ENCODE measurements at places on chromosomes 7 and 10.

DNA sequence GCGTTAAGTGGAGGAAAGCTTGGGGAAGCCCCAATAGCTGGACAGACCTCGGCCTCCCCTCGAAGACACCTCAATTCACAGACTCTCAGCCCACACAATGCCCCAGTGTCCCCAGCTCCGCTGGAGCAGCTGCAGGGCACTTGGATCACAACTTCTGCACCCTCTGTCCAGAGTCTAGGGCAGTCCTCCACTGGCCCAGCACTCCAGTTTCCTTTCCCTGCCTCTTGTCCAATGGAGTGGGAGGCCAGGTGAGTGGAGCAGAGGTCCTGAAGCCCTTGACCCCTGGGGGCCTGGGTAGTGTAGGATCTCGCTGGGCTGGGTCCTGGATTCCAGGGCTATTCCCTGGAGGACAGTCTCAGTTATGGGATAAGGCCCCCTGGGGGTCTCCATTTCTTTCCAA, 11.9 kb downstream of the SFRP5 start:
- DNase-seq, result no peak

DNA sequence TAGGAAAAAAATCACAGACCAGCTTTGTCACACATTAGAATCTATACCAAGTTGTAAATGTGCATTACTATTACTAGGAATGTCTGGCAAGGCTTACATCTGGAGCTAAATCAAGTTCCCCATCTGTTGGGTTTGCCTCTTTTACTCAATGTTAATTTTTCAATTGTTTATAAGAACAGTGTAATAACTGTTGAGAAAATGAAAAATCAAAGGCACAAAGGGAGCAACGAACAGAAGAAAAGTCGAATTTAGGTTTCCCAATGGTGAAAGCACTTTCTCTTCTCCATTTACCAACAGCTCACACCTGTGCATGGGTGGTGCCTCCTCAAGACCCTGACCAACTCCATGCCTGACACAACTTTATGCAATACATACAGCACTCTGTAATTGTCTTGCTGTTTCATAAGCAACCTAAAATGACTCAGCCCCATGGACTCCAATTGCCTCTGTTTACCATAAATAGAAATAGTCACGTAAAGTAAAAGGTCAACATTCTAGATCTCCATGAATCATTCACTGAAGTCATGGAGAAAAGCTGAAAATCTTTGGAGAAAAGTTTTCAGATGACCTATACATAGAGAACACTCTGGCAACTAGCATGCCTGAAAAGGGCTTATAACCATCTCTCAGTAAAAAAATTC, 95.5 kb upstream of the KCNIP2 start:
- DNase-seq, result no peak

GRCh38 chr10:6153845-6154244, 48.9 kb upstream of the PFKFB3 start:
- no peak for DNase-seq

- no peak for DNase-seq
Measured at GRCh38 chr7:149811221-149811620, 27.0 kb upstream of the ZNF862 start.

- peak; percentile 34 for DNase-seq
Measured at GRCh38 chr7:105876964-105877601, 684 bp upstream of the ATXN7L1 start.

GRCh38 chr10:76022366-76022765, 590.9 kb downstream of the LRMDA start:
- no peak for DNase-seq

DNA sequence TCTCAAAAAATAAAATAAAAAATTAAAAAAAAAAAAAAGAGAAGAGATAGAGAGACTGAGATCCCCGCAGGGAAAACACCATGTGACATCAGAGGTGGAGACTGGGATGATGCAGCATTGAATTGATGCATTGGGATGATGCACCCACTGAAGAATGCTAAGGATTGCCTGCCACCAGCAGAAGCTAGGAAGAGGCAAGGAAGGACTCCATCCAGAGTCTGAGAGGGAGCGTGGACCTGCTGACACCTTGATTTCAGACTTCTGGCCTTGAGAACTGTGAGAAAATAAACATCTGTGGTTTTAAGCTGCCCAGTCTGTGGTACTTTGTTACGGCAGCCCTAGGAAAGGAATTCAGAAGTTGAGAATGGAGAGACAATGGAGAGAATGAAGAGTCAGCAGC, 89.8 kb upstream of the PRPS1L1 start:
- no peak for DNase-seq

DNA sequence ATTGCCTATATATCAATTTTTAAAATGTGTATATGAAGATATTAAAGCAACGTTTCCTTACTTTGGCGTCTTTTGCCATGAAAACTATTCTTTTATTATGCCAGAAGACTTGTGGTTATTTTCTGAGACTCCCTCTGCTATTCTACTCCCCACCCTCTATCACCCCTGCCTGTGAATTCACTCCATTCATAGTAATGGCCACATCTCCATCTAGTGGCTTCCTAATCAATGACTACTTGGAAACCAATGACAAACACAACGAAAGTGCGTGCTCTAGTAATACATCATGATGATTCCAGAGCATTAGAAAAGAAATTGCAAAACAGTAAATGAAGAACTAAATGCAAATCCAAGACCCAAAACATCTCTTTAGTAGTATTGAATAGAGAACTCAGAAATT, 186.7 kb upstream of the HGF start:
- no peak for DNase-seq

- DNase-seq, result no peak
Measured at GRCh38 chr7:82017334-82017943, 247.6 kb upstream of the HGF start.

DNA sequence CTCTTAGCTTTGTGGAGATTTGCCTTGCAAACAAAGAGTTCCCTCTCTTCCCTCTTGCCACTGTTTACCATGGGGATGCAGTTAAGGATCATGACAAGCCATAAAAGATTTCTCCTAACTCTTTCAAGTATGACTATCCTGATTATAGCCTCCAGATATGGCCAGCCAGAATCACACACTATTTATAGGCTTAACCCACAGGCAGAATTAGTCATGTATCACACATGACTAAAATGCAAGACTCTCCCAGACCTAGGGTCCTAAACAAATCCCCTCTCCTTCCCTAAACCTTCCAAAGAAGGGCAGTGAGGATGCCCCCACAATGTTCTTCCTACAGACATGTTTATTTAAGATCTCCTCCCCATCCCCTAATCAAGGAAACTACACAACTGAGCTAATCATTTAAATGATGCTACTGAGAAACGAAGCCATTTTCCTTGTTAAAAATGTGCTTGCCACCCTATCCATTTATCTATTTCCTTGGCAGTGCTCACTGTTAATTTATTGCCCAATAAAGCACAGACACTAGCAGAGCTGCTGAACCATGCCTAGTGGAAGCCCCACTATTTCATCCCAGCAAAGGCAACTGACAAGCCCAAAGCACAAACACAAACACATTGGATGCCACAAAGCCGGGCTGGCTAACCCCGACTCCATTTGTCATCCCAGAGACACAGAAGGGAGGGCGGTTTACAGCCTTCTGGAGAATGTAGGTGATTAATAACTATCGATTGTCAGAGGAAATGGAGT, 363.4 kb downstream of the KCNMA1 start:
- no peak for DNase-seq

DNA sequence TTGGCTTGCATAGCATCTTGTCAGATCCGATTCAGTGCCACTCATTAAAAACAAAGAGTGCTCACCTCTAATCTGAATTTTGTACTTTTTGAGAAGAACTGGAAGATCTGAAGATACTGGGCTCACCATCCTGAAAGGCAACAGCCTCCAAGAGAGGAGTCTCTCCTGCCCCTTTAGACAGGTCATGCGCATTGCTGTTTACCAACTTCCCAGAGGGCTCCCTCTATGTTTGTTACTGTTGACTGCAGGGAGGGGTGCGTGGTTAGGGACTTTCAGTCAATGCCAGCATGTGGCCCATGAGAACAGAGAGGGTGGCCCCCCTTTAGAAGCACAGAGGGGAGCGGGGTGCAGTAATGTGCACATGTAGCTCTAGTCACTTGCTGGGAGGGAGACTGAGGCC, 33.2 kb upstream of the CABCOCO1 start:
- DNase-seq, result no peak

DNA sequence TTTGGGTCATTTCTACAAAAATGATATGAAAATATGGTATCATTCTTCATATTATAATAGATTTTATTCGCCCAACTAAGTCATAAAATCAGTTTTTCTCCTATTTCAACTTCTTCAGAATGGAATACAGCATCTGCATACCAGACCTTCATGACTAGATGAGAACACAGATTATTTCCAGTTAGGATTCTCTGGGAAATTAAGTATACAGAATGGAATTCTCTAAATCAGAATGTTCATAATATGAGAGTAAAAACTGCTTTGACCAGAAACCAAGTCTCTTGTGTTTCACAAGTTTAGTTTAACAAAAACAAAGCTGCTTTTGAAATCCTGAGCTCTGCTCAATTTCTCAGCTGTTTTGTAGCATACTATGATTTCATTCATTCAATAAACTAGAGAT, 160.3 kb upstream of the SEMA3A start:
- no peak for DNase-seq

- no peak for DNase-seq
Measured at GRCh38 chr10:24731942-24732341, 8.3 kb upstream of the ARHGAP21 start.

DNA sequence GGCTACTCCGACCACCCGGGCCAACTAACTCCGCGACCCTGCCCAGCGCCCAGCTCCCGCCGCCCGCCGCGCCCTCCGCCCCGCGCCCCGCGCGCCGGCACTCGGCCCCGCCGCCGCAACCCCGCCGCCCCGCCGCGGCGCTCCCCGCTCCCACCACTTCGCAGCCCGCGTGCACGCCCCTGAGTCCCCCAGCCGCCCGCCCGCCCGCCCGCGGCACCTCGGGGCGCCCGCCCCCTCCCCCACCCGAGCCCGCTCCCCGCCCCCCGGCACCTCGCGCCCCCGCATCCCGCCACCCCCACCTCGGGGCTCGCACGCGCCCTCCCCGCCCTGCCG, 598 bp downstream of the JAZF1 start:
- DNase-seq, result no peak

GRCh38 chr7:28980451-28981160, 22.5 kb upstream of the TRIL start:
- no peak for DNase-seq

DNA sequence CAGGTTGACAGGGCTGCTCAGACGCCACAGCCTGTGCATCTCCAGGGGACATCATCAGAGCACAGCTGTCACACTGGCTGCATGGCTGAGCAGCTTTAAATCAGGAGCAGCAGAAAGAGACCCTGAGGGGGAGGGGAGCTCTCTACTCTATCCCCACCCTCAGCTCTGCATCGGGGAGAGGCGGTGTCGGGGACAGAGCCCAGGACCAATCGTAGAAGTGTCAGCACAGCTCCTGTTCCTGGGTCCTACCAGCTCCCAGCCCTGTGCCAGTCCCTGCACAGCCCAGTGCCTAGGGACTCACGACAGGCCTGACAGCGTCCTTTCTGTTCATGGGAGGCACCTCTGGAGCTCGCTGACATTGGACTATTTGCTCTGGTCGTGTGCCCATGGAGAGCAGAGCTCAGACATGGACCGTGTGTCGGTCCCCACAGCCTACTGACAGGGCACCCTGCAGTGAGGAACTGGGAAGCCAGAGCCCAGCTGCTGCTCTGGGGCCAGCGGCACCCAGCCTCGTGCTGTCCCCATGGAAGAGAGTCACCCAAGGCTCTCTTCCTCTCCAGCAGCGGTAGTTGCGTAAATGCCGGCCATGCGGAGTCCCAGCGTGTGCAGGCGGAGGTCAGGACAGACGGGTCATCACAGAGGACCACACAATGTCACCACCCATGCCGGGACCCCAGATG, 20.4 kb upstream of the ANTXRL start:
- no peak for DNase-seq

- no peak for DNase-seq
Measured at GRCh38 chr10:43945908-43946307, 297.2 kb upstream of the ZNF32 start.

- DNase-seq, result no peak
Measured at GRCh38 chr7:143434660-143435059, 8.6 kb upstream of the TAS2R60 start.

- no peak for DNase-seq
Measured at GRCh38 chr7:157466867-157467261, 130.1 kb downstream of the DNAJB6 start.

GRCh38 chr7:128217030-128217805, 23.9 kb upstream of the LEP start:
- DNase-seq, result no peak

GRCh38 chr10:129869596-129870473, 94.2 kb downstream of the EBF3 start:
- no peak for DNase-seq

GRCh38 chr7:40205992-40206391, 71.2 kb downstream of the SUGCT start:
- no peak for DNase-seq

GRCh38 chr10:102394801-102395399, 605 bp upstream of the NFKB2 start:
- no peak for DNase-seq

GRCh38 chr7:38374507-38374906, 101.1 kb upstream of the TARP start:
- DNase-seq, result peak; percentile 74

DNA sequence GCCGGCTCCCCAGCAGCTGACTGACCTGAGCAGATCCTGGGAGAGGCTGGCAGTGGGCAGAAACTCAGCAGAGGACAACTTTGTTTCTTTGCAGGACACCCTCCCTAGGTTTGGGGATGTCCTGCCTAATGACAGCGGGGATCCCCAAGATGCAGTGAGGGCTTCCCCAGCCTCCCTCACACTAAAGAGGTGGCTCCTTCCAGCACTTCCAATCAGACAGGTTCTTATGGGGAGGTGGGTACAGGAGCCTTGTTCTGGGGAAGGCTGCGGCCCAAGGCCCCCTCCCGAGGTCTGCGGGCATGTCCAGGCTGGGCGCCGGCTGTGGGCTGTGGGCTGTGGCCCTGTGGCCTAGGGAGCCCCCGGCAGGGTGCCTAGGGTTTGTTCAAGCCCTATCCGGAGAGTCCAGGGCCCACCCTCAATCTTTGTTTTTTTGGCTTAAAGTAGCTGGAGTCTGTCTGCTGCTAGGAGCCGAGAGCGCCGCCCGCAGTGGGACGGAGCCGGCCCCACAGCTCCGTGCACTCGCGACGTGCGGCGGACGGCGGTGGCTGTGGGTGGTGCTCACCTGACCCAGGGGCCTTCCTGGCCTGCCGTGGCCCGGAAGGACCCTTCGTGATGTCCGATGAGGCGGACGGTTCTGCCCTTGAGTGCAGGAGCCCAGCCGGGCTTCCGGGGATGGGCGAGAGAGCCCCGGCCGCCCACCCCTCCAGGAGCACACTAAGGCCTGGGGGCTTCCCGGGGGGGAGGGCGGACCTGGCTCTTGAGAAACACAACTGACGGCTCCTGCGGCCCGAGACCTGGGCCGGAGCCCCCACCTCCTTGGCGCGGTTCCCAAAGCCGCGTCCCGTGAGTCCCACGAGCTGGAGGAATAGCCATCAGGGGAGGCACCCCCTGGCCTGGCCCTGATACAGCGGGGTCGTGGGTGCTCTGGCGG, 57.2 kb downstream of the PDGFA start:
- DNase-seq, result no peak

DNA sequence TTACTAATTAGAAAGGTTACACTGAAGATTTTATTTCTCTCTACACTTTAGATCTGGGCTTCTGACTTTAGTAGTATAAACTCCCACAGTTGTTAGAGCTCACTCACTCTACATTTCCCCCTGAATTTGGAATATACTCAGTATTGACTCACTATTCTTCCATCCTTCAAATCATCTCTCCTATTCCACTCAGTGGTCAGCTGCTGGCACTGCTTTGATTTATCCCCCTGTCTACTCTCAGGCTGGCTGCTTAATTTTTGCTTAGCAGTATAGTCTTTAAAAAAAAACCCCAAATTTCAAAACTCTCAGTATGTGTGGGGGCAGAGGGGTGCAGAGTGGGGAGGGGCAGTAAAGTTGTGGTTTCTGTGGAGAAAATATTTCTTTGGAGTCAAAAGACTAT, 68.9 kb downstream of the CDK6 start:
- no peak for DNase-seq

- no peak for DNase-seq
Measured at GRCh38 chr10:110074298-110074697, 66.5 kb downstream of the ADD3 start.
